ENCODE measurements at places on chromosomes 3 and 15.

GRCh38 chr3:40427045-40427669, 30.0 kb upstream of the RPL14 start:
- DNase-seq: peak; percentile 2

DNA sequence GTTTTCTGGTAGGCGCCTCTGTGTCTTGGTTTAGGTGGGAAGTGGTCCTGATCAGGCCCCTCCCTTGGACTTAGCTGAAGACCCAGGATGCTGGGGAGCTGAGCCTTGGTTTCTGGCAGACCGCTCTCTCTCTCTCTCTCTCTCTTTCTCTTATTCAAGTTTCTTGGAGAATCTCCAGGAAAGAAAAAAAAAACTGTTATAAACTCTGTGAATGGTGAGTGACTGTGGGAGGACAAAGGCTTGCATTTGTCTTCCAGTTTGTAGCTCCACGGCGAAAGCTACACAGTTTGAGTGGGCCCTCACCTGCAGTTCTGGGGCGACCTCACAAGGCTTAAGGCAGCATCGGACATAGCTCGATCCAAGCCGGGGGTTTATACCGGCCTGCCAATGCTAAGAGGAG, 7.5 kb downstream of the DET1 start:
- DNase-seq: peak; percentile 15

GRCh38 chr3:46130631-46131310, 77.3 kb downstream of the CCR1 start:
- DNase-seq: no peak

DNA sequence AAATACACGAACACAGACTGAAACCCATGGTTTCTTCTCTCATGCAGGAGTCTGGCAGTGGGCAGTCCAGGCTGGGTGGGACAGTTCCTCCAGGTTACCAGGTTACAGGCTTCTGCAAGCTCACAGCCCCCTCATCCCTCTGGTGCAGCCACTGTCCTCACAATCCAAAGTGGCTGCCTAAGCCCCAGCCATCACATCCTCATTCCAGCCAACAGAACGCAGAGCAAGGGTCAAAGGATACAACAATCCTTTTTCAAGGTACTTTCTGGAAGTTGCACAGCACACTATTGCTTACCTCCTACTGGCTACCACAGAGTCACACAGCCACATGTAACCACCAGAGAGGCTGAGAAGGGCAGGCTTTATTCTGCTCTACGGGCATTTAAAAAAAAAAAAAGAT, 154.6 kb downstream of the NUP210 start:
- DNase-seq: no peak

DNA sequence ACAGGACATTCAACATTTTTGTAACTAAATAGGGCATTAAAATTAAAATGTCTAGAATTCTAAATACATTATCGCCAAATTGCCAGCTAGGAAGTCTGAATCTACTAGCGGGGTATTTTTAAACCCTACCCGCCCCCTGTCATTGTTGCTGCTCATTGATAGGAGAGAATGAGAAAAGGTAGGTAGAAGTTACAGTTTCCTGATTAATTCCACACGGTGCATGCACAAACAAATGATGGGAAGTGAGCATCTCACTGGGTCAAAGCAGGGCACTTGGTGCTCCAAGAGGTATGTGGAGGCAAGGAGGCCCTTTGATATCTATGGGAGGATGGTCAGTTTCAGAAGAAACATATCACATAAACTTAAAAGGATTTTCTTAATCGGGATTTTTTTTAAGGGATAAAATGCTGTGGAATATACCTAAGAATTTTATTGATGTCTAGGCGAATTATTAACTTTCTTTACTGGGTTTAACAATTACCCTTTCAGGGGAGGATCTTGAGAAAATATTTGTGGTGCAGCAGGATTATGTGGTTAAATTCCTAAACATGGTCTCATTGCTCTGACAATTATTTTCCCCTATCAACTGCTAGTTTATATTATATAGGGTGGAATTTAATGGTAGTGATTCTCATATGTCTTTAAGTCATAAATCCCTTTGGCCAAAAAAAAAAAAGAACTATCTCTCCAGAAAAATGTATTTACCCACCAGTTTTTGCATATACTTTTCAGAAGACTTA, 236.0 kb upstream of the GOLGA6L4 start:
- DNase-seq: no peak

DNA sequence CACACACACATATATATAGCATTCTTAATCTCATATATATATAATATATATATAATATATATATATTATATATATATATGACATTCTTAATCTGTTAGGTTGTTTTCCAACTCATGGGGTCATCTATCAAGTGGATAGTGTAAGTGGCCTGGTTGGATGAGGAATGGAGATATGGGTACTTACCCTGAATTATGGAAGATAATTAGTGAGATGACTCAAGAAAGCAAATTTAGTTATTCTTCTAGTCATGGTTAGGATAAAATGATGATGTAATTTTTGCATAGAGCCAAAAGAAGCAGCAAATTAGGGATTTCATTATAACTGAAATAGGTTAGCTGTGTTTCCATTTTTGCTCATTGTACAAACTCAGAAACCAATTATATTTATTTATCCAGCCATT, 448.2 kb downstream of the LPP start:
- DNase-seq: no peak

DNA sequence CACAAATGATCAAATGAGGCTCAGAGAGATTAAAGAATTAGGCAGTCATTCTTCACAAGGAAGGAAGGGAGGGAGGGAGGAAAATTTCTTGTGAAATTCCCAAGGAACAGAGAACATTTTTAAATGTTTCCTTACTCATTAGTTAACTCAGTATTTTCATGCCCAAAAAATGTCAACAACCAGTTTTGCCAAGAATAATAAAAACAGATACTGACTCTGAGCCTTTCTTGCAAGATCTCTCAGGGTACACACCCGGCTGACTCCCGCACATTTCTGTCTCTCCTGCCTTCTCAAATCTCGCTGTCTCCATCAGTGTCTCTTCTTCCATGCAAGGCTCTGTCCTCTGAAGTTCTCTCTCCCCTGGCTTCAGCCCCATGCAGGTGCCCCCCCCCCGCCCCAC, 265.9 kb downstream of the TJP1 start:
- DNase-seq: no peak

GRCh38 chr3:40871394-40871793, 327.9 kb upstream of the CTNNB1 start:
- peak; percentile 69 for DNase-seq

DNA sequence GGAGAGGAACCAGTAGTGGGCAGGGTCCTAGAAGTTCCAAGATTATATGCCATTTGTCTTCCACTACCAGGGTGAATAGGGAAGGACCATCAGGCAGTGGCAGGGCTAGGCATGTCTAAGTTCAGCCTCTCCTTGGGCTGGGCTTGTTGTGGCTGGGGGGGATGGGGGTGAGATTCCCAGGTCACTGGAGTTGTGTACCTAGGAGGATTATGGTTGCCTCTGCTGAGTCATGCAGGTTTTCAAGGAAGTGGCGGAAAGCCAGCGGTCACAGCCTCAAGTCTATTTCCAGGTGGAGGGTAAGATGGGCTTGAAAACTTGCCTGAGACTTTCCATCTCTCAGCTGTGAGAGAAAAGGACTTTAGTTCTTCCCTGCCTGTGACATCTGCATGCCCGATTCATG, 1407.1 kb downstream of the SI start:
- DNase-seq: no peak

DNA sequence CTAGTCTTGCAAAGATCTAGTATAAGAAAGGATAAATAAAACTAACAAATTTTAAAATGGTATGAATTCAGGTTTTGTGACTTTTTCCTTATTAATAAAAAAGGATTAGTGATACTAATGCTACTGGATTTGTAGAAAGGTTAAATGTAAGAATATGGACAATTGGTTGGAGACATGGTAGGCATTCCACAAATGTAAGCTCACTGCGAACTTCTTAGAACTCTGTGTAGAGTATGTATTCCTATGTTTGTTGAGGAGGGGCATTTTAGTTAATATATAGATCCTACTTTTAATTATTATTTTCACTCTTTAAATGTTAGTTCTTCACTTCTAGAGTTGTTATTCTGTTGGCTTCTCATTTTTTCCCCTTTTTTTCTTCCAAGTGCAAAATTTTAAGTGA, 414.3 kb downstream of the RBMS3 start:
- DNase-seq: no peak

GRCh38 chr3:66402596-66403290, 98.1 kb downstream of the LRIG1 start:
- no peak for DNase-seq

- no peak for DNase-seq
Measured at GRCh38 chr3:40254891-40255290, 54.6 kb upstream of the EIF1B start.

- DNase-seq: no peak
Measured at GRCh38 chr3:7444886-7445285, 584.0 kb downstream of the GRM7 start.

DNA sequence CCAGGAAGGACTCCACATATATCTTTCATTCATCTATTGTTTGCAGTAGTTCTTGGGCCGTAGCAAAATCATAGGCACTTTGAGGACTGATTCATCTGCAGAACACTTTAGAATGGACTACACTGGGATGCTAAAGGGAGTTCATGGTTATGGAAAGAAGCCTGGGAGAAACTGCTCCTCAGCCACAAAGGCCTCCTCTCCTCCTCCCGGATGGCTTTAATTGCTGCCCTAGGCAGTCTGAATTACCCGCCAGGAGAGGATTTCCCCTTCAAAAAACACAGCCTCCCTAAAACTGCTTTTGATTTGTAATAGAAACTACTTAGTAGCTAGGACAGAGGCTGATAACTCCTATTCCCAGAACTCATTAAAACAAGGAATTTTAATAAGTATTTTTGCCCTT, 4.6 kb downstream of the TMEM266 start:
- peak; percentile 36 for DNase-seq

DNA sequence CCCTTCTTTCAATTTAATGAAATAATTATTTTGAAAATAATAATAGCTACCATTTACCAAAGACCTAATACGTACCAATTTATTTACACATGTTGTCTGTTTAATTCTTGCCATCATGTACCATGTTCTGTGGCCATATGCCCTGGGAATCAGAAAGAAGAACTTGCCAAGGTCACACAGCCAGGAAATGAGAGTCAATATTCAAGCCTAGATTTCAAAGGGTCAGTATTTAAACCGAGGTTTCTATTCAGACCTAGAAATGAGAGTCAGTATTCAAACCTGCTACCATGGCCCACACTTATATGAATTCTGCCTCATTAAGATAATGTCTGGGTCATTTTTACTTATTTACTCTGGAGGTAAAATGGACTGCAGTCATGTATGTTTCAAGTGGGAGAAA, 103.6 kb upstream of the TBL1XR1 start:
- DNase-seq: no peak

- no peak for DNase-seq
Measured at GRCh38 chr3:189369636-189370035, 197.9 kb downstream of the TPRG1 start.

DNA sequence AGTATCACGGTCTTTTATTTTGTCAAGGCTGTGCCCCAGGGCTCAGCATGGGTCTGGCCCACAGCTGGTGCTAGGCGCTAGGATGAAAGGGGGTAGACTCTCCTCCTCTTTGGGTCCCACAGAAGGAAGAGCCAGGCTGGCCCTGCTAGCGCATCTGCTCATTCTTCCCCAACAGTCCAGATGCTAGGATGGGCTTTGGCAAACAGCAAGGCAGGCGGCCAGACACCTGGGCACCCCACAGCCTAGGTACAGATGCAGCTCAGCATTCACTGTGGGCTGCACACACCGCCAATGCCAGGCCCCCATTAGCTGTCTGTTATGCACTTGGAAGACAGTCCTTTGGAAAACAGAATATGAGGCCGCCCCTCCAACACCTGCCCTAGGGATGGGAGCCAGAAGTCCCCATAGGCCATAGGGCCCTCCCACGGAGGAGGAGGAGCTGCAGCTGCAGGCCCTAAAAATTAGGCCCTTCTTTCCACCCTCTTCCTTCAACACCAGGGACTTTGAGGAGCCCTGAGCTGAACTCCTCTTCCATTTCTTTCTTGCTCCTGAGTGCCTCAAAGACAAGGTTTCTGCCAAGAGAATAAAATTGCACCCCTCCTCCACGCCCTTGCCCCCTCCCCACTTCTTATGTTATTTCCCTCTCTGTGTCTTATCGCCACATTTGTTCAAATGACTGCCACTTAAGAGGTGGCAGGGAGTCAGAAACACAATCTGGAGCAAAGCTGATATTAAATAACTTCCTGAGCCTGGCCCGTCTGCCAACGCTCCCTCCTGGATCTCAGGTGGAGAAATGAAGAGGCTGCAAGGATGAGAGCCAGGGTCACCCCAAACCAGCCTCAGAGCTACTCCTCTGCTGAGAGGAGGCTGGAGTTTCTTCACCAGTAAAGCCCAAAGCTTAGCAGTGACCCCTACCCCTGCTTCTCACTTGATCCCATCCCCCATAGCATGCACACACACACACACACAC, 13.7 kb downstream of the NTRK3 start:
- no peak for DNase-seq

DNA sequence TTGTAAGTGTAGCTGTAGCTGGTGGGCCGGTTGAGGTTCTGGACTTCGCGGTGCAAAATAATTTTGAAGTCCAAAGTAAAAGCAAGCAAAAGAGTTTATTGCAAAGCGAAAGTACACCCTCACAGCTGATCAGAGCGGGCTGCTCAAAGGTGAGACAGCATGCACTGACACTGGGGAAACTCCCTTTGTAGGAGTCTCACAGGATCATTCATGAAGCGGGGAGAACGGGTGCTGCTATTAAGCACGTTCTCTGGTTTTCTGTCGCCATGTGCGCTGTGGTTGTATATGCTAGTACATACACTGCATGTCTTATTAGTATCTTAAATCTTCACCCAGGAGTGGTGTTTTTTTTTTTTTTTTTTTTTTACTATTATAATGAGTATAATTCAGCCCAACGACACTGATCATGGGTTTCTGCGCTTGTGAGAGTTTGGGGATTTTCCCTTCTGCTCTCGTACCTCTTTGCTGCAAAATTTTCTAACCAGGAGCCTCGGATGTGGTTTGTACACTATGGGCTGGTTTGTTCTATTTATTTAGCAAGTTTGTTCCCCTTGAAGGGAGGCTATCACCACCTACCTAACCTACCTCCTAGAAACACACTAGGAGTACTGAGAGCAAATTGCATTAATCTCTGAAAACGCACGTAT, 1.4 kb upstream of the AP4E1 start:
- no peak for DNase-seq

- DNase-seq: no peak
Measured at GRCh38 chr3:53193466-53194209, 32.6 kb downstream of the PRKCD start.

DNA sequence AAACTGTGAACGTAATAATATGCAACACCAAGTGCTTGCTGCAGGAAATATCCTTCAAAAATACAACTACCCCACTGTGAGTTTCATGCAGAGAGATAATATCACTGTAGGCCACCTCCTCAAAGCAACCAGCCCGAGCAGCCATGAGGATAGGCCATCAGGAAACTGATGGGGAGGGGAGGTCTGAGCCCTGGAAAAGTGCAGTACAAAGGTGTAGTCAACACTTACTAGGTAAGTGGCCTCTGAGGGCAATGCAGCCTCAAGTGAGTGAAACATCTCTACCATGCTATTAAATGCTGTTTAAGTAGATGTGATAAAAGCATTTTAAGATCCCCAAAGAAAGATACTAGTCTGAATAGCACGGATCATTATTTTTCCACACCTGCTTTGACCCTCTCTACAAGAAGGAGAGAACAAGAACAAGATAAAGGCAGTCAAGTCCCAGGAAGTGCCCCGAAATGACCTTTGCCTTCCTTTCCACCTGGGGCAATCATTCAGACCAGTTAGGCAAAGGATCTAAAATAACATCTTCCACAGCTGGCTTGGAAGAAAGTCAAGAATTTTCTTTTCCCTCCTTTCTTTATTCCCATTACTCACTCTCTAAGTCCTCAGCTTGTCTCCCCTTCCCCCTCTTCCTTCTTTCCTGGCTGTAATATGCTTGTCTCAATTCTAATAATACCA, 62.8 kb downstream of the FMN1 start:
- no peak for DNase-seq

All from ELF-1 (cell line).